ENCODE measurements at places on chromosomes 1 and 21.

DNA sequence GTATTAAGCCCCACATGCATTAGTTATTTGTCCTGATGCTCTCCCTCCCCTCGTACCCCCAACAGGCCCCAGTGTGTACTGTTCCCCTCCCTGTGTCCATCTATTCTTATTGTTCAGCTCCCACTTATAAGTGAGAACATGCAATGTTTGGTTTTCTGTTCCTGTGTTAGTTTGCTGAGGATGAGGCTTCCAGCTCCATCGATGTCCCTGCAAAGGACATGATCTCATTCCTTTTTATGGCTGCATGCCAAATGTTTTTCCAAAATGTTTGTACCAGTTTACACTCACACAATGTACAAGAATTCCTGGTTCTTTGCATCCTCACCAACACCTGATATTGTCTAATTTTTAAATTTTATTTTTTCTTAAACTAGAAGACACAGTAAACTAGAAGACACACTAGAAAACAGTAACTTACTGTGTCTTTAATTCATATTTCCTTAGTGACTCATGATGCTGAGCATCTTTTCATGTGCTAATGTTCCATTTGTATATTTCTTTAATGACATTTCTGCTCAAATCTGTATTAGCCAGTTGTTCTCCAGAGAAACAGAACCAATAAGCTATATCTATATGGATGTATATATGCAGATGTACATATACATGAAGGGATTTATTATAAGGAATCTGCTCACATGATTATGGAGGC lies 19.4 kb upstream of the USP1 start:
- no peak for DNase-seq

GRCh38 chr1:1075148-1075935 lies 1.2 kb upstream of the RNF223 start:
- DNase-seq: no peak

GRCh38 chr1:67855961-67856360 lies 22.7 kb upstream of the GNG12 start:
- no peak for DNase-seq

DNA sequence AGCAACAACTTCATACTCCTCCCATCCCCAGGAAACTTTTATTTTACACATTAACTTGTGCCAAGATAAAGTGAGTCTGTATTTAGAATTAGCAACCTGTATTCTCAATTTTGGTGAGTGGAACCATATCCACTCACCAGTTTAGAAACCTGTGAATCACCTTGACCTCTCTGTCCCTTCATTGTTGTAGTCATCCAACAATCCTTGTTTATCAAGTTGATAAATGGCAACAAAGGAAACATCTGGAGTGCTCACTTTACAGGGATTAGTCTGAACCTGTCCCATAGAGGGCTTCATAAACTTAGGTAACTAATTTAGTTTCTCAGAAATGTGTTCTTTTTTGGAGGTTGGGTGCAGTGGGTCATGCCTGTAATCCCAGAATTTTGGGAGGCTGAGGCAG lies 3.9 kb upstream of the CLSPN start:
- no peak for DNase-seq

DNA sequence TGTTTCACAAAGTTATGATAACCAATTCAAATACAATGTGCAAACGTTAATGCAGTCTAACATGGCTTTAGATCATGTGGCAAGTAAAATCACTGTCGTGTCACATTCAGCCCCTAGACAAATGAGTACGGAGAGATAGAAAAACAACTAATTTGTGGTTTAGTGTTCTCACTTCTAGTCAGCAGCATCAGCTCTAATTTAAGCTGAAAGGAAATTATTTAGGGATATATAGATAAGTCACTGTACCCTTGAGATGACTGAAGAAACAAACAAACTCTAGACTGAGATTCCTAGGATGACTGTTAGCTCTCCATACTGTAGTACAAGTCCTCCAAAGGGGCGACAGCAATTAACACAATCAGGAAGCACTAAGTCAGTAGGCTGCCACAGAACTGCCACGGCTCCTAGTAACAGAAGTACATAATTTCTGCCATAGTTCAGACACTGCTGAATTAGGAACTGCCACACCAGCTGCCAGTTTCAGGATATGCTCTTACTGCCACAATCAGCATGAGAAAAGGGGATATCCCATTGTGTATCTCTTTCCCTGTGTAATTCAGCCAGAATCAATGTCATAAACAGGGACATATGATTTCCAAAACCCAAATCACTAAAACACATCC lies 150.4 kb upstream of the NEGR1 start:
- DNase-seq: no peak

DNA sequence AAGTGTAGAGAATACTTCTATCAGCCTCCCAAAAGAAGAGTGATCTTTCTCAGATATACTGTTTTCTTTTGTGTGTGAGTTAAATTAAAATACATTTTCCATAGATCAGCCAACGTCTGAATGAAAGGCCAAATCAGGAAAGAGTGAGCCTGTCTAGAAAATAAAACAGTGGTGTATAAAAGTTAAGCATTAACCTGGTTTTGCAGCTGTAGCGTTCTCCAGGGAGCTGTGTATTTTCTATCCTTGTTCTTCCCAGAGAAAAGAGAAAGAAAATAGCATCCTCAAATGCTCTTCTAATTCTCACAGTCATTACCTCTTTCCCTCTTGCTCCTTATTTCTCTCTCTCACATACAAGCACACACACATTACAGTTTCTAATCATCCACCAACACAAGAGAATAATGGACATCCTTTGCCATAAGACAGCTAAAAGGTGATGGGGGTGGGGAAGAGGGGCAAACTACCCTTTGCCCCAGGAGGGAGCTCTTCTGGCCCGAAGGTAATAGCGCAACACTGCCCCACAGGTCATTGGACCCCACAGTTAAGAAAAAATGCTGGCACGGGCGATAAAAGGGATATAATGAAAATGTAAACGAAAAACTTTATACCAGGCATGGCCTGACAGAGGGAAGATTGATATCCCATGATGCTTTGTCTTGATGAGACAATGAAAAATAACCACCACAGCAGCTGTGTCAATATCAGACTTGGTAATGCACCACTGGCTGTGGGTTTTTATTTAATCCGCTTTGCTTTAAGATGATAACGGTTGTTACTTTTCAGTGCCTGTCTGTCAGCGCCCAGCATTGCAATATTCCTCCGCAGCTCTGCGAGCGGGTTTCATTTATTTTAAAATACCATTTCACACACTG lies 150.3 kb downstream of the NUF2 start:
- DNase-seq: no peak

GRCh38 chr1:56686169-56686568 lies 41.1 kb downstream of the PRKAA2 start:
- no peak for DNase-seq

GRCh38 chr1:76238094-76238628 lies 163.6 kb downstream of the ST6GALNAC3 start:
- DNase-seq: no peak

DNA sequence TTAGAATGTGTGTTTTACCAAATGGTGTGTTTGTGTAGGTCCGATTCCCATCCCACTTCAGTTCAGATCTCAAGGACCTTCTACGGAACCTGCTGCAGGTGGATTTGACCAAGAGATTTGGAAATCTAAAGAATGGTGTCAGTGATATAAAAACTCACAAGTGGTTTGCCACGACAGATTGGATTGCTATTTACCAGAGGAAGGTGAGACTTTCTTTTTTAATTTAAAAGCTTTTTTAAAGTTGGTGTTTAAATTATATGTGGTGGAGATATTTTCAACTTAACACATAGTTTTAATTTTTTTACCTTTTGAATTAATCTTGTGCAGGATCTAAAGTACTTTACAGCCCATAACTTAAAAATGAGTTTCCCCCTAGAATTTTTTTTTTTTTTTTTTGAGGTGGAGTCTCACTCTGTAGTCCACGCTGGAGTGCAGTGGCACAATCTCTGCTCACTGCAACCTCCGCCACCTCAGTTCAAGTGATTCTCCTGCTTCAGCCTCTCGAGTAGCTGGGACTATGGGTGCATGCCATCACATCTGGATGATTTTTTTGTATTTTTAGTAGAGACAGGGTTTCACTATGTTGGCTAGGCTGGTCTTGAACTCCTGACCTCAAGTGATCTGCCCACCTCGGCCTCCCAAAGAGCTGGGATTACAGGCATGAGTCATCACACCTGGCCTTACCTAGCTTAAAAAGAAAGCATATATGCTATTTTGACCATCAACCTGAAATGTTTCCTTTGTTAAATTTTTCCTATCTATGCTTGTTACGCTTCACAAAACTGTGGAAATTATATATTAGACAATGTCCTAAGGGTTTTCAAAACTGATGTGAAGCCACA lies 70.3 kb downstream of the PRKACB start:
- DNase-seq: no peak

DNA sequence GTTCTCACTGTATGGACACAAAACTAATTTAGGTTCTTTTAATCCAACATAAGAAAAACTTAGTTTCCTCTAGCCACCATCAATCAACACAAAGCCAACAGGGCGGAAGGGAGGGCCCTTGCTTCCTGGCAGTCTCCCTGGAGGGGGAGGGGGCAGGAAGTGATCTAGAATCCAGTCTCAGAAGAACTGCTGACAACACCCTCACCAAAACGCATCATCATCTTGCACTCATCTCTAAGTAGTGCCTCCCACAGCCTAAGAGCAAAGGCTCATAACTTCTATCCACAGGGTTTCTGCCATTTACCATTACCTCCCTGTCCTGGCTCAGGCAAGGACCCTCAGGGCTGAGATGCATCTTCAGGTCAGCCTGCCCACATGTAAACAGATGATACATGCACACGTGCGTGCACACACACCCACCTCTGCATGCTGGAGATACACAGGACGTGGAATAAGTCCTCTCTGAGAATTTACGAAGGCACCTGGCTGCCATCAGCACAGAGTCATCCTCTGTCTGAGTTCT lies 20.5 kb downstream of the HIVEP3 start:
- DNase-seq: peak; percentile 45

GRCh38 chr21:42140196-42140934 lies 69.2 kb downstream of the UMODL1 start:
- no peak for DNase-seq

- DNase-seq: no peak
Measured at GRCh38 chr1:145955436-145955835, 2.4 kb downstream of the LIX1L start.

DNA sequence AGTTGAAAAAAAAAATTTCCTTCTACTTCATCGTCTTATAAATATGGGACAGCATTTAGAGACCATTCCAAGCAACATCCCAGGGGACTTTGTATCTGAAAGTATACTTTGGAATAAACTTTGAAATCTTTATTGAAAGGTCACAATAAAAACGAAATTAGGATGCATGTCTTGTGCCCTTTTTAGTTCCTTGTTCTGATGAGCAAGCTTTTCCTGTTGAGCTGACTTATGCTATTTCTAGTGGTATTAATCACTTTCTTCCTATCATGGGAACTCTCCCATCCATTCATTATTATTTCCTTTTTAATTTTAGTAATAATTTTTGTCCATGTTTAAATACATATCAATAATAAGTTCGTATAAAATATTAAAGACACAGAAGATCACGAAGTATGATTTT lies 4.0 kb upstream of the GBP2 start:
- DNase-seq: no peak

DNA sequence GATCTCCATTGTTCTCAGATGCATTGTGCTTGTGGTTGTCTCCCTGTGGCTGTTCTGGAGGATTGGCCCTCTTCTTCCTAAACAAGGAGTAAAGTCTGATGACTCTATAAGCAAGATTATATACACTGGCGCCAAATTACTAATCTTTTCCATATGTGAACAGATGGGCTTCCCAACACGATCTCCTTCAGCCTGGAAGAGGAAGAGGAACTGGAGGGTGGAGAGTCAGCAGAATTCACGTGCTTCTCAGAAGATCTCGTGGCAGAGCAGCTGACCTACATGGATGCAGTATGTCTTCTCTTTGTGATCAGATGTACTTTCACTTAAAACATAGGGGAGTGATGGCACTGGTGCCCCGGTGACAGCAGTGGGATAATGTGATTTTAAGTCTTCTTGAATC lies 78.7 kb downstream of the RGL1 start:
- DNase-seq: no peak

DNA sequence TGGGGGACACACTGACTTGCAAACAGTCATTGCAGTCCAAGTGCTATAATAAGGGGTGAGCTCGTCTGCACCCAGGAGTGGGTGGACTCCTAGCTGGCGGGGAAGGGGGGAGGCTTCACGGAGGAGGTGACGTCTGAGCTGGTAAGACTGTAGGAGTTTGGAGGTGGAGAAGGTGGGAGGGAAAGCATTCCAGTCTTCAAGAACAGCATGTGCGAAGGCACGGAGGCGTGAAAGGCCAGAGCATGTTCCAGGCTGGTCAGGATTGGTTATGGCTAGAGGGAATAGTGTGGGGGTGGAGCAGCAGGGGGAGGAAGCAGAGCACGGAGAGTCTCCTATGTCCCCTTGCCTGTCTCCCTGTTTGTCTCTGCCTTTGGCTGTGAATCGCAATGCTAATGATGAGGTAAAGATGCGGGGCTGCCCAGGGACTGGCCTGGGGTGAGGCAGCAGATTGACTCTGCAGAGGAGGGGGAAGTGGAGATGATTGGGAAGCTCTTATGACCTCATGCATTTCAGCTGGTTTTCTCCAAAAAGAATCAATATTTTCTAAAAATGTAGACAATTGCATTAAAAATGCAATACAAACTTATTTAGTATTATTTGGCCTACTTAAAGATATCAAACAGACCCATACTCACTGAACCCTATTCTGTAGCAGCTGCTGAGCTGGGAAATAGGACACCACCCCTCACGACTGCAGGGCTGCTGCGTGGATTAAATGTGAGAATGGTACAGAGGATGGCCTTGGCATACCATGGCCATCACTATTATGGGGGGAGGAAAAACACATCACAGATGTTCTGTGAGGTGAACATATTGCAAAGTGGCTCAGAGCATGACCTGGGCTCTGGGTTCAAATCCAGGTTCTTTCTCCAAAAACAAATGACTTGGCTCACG lies 2.6 kb upstream of the ZNF436 start:
- DNase-seq: no peak

- DNase-seq: no peak
Measured at GRCh38 chr1:190320952-190321351, 156.7 kb downstream of the BRINP3 start.
